Mucosa of gallbladder (tissue), 1 donor: ENCODE measurements at places on chromosomes 3 and 15. TPM values are rescaled to one million over a fixed set of nuclear protein-coding genes. Genes with fewer than 3 reads are reported as not detected.

TMEM212 gene
- not detected for total RNA-seq

SERINC4 gene
- 0.23 TPM for total RNA-seq

LDHAL6B gene
- not detected for total RNA-seq

KCNH8 gene
- 0.89 TPM for total RNA-seq

NLGN1 gene
- 8.8 TPM for total RNA-seq

SMARCC1 gene
- total RNA-seq = 68.7 TPM

CIDEC gene
- total RNA-seq = 5.0 TPM

GRCh38 chr15:68232937-68233336 lies 3.4 kb upstream of the CLN6 start:
- no peak for DNase-seq

DNA sequence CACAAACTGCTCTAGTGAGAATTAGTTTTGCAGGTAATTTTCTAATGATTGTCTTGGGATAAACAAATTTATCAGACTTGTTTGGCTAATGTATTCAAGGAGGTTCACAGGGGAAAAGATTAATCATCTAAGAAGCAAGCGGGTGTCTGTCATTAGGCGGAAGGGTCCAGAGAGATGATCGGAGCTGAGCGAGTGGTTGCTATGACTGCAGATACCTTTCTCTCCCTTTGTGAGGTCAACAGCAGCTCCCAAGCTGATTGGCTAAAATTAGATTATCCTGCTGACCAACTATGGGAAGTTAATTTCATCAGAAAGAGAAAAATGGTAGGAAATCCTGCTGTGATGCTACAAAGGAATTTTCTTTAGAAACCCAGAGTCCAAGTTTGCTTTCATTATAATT lies 276.0 kb downstream of the SOX2 start:
- no peak for DNase-seq

DNA sequence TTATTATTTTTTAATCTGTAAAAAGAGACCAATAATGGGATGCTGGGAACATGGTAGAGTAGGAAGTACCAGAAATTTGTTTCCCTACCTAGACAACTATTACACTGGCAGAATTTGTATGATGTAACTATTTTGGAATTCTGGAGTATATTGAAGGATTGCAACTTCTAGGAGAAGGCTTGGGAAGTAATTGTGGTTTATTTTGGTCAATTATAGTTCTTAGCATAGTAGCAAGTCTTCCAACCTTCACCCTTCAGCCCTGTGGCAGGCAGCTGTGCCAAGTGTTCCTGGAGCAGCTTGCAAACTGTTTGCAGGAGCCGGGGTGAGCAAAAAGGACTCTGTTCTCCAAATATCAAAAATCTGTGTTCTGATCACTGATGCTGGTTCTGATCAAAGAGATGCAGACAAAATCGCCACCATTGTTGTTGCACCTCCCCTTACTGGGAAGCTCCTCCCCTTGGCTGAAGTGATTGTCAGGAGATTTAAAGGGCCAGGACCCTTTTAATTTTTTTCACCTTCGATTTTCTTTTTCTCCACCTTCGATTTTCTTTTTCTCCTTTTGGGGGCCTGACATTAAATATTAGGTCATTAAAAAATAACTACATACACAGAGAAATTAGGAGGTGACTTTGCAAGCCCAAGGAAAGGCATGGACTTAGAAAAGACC lies 363.3 kb downstream of the SLC9A9 start:
- no peak for DNase-seq

GRCh38 chr3:61914276-61914675 lies 352.9 kb downstream of the PTPRG start:
- DNase-seq = no peak

GRCh38 chr15:51801391-51801835 lies 28.0 kb upstream of the TMOD3 start:
- DNase-seq = no peak

DNA sequence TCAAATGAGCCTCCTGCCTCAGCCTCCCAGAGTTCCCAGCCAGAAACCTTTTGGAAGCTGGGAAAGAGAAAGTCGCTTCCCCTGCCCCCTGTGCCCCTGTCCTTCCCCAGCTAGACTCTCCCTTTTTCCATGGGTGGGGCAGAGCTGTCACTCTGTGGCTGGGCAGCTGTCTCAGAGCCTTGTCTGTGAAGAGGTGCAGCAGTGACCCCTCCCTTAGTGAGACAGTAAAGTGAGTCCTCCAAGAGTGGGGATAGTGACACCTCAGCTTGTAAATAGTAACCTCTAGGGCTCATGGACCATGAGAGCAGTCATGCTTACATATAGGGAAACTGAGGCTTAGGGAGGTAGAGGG lies 76.3 kb downstream of the SMAD6 start:
- no peak for DNase-seq

GRCh38 chr3:9862391-9863057 lies 17.5 kb downstream of the CIDEC start:
- peak; percentile 40 for DNase-seq

- DNase-seq = no peak
Observed at GRCh38 chr3:169662843-169663160, 710 bp downstream of the MECOM start.
